Islet precursor cell (in vitro differentiated cells): ENCODE measurements at places on chromosomes 2 and 18.

GRCh38 chr2:223932816-223933800 is 12.0 kb downstream of the WDFY1 start:
- DNase-seq: no peak

DNA sequence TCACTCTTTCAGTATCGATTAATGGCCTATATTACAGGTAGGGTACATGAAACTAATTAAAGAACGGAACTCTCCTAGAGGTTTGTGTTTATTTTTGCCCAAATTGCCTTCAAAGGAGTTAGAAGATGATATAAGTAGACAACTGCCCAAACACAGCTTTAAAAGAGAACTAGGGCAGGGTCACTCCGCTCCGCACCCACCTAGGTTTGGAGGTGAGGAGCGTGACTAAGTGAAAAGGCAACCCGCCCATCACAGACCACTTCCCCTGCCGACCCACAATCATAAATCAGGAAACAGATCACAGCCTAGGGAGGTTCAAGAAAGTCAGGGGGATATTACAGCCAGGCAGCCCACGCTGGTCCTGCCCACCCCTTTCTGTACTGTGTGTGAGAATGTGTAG is 166.7 kb downstream of the C1D start:
- no peak for DNase-seq

DNA sequence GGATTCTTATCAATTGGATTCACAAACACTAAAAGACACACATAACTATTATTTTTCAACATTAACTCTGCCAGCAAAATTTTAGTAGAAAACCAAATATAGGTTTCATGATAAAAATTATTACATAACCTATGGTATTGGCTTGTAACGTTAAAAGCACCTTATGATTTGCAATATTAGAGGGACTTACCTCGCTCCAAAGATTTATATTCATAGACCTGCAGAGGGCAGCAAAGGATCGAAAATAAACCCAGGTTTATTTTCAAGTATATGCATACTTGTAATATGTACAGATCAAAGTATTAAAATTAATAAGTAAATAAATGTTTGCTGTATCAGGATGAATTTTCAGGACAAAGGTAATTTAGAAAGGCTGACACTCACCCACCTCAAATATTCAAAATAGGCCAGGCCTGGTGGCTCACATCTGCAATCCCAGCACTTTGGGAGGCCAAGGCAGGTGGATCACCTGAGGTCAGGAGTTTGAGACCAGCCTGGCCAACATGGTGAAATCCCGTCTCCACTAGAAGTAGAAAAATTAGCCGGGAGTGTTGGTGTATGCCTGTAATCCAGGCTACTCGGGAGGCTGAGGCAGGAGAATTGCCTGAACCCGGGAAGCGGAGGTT is 45.3 kb downstream of the LRPPRC start:
- DNase-seq: no peak

GRCh38 chr2:38120829-38121228 is 44.9 kb upstream of the CYP1B1 start:
- DNase-seq: no peak

GRCh38 chr18:9809697-9810096 is 76.1 kb upstream of the TXNDC2 start:
- no peak for DNase-seq

- peak; percentile 64 for DNase-seq
Measured at GRCh38 chr2:55519938-55520885, 694 bp downstream of the CFAP36 start.

DNA sequence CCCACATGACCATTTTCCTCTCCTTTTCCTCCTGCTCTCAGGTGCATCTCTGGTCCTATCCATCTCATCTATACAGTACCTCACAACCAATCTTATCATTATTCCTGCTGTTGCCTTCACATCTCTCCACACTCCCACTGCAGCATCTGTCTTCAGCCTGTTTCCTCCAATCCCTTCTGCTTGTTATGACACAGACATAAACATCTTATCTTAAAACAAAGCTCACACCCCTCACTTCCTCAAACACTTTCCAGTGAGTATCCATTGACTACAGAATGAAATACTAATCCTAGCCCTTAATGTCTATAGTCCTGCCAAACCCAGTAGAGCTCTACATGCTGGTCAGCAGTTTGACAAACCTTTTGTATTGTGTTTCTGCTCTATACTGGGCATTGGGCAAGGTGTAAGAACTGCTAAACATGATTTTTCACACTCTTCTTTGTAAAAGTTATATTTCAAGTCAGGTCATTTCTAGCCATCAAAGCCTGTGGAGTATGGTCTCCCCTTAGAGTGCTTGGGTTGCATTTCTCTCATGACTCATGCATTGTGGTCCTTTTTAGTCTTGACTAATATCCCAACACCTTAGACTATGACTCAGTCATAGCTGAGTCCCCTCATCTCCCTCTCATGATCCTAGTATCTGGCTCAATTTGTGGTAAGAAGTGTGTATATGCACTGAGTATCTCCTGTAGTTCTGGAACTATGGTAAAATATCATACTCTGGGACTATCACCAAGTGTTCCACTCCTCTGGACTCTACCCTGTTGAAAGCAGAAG is 187.0 kb downstream of the CYRIA start:
- DNase-seq: no peak

GRCh38 chr2:226763320-226763719 is 36.3 kb downstream of the IRS1 start:
- no peak for DNase-seq

DNA sequence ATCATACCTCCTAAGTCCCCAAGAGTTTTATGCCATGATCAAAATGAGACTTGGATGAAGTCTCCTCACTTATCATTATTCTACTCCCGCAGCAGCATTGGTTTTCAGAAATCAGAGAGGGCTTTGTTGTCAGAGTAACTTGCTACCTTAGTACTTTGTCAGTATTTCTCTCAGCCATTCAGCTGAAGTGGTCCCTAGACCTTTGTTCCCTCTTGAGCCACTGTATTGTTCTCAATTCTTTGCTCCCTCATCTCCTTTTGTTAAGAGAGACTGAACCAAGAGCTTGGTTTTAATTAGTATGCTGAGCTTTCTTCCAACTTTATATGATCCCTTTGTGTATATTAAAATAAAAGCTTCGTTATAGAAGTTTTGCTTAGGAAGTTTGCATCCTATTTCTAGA is 133.4 kb downstream of the DOCK10 start:
- DNase-seq: no peak

GRCh38 chr2:10385933-10386773 is 62.0 kb downstream of the ODC1 start:
- no peak for DNase-seq

GRCh38 chr2:111897924-111898702 is at the start of gene MERTK:
Gene MERTK, plus strand, starts transcription at chr2:111898607. Its CDS starts 129 bp downstream, at chr2:111898736.
- DNase-seq: peak; percentile 98

DNA sequence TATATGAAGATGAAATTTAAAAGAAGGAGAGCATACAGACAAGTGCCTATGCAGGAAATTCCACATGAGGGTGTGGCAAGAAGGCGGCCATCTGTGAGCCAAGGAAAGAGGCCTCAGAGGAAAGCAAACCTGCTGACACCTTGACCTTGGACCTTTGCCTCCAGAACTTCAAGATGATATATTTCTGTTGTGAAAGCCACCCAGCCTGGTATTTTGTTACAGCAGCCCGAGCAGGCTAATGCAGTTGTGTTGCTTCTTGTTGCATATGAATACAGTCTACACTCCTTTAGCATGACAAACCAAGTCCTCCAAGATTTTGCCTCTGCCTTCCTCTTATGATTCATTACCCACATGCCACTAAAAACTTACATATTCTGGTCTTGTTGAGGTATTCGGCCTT is 374.8 kb upstream of the TRIB2 start:
- no peak for DNase-seq

- DNase-seq: no peak
Measured at GRCh38 chr2:173119944-173120343, 44.3 kb downstream of the MAP3K20 start.

- no peak for DNase-seq
Measured at GRCh38 chr2:118056165-118056534, 32.1 kb upstream of the INSIG2 start.

GRCh38 chr2:218008060-218009040 is 5.6 kb upstream of the TNS1 start:
- peak; percentile 81 for DNase-seq

- DNase-seq: no peak
Measured at GRCh38 chr2:98560256-98560771, 48.0 kb downstream of the COA5 start.

DNA sequence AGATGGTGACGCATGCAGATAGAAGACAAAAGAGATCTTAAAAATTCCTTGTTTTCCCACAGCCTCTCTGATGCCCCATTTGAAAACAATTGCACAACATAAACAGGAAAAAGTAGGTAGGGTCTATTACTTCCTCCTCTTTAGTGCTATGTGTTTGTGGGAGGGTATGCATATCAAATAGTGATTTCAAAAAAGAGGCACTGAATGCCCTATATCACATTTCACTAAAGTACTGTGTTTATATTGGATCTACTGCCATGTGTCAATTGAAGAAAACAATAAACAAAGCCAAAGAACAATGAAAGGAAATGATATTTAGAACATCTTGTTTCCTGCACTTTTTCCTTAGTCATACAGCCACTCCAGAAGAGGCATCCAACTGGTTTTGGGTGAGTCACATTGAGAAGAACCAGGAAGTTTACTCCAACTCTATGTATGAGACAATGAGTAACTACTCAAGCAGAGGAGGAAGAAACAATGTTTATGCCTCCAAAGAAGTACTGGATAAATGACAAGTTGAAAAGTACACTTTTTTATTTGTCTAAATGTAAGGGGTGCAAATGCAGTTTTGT is 583.6 kb downstream of the FBXO15 start:
- DNase-seq: no peak

DNA sequence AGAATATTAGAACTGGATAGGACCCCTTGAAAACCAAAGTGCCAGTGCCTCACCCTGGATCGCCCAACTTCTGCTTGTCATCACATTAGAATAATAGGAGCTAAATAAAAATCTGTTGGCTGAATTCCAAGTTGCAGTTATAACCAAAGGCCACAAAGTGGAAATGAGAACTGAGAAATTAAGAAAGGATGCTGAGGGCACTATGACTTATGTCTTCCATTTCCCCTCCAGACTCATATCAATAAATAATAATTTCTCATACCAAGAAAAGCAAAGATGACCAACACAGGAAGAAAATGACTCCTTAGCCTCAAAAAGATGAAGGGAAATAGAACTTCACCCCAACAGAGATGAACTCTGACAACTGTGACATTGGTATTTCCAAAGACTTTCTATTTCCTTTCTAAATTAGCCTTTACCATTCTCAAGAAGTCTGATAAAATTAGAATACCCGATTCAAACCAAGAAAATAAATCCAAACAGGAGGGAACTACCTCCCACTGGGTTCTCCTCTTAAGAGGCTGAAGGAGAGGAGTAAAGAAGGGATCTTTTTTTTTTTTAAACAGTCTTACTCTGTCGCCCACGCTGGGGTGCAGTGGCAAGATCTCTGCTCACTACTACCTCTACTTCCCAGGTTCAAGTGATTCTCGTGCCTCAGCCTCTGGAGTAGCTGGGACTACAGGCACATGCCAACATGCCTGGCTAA is 46.5 kb upstream of the EPG5 start:
- no peak for DNase-seq

DNA sequence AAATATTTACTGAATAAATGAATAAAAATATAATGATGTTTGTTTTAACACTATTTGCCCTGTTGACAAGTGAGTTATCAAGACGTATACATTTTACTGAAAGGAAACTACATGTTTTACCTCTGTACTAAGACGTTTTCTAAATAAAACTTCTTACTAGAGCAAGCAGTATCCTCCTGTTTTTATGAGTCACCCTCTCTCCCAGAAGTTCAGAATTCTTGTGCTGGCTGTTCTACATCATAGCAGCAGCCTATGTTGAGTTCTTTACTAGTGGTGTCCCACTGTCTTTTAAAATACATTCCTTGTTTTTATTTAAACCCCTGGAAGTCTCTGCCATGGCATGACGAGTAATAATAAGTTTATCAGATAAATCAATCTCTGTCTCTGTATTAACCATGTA is 297.4 kb downstream of the CALCRL start:
- DNase-seq: no peak

DNA sequence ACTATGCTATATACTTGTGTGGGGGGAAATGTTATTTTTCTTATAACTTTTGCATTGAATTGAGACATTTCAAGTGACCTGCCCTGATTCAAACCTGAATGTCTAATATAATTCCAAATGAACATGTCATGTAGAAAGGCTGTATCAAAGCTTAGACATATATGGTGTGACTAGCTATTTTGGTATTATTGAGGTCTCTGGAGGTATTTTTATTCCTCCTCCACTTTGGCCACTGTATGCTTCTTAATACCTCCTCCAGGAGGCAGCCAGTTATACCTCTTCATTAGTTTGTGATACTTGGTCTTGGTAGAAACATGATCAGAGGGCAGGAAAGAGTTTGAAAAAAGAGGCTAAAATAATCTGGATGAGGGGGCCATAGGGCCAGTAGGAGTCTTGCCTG is 217.1 kb downstream of the TCF4 start:
- no peak for DNase-seq

GRCh38 chr2:25491966-25492532 is 150.3 kb upstream of the DNMT3A start:
- DNase-seq: no peak

DNA sequence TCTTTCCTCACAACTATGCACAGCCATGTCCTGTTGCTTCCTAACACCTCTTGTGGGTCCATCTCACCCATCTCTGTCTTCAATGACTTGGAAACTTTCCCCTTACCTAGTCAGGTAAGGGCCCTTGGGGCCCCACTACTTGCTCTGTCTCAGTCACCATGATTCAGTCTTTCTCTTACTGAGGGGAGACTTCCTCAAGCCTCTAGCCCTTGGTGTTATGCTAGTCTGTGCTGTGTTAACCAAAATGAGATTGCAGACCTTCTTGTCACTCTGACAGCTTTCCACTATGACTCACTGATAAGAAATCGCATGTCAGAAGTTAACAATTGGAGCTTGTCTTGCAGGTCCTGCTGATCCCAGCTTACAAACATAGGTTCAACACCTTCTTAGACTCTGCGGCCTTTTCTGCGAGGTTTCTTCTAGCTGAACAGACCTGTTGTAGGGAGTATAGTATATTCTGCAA is 65.3 kb downstream of the WDR75 start:
- peak; percentile 87 for DNase-seq

- DNase-seq: no peak
Measured at GRCh38 chr2:189609853-189610252, 29.3 kb upstream of the SLC40A1 start.

DNA sequence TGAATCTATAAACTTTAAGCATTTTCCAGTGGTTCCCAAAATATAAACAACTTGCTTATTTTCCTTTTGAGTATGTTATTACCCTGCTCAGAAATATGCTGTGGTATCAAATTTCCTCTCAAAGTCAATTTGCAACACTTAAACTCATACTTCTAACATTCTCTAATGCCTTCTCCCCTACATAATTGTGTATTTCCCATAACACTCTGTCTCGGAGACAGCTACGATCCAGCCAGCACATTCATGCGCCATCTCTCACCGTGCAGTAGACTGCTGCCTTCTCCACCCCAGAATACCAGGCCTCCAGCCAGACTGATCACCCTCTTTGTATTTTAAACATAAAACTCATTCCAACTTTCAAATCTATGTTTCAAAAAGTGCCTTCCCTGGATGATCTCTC is 41.8 kb downstream of the TIMM21 start:
- DNase-seq: no peak
